ENCODE measurements at places on chromosomes 1 and 21.

DNA sequence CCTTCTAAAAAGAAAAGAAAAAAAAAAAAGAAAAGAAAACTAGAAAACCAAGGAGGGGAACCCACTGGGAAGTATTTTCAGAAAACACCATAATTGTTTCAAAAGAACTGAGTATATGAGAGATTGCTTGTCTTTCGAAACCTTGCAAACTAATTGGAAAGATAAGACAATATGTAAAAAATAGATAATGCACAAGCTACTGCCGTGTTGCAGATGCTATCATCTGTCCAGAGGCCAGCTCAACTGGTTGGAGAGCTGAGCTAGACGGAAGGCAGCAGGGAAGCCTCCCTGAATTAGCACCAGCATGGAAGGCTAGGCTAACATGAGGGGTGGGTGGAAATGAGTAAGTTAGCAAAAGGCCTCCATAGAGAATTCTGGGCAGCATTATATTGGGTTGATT, 16.2 kb upstream of the CACHD1 start:
- no peak for DNase-seq

DNA sequence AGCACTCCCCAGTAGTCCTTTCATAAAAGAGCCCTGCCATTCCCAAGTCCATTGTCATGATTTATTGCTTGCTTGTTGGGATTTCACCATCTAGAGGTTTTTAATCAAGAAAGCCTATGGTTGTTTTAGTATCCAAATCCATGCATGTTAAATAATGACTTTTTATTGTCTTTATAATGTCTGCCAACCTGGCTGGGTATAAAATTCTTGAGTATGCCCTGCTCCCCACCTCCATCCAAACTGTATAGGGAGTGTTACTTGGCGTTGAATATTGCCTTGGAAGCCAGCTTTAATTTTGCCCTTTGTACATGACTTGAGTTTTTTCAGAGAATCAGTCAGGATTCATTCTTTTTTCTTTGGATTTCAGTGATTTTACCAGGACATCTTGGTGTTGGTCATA, 44.2 kb downstream of the DISC1 start:
- no peak for DNase-seq

DNA sequence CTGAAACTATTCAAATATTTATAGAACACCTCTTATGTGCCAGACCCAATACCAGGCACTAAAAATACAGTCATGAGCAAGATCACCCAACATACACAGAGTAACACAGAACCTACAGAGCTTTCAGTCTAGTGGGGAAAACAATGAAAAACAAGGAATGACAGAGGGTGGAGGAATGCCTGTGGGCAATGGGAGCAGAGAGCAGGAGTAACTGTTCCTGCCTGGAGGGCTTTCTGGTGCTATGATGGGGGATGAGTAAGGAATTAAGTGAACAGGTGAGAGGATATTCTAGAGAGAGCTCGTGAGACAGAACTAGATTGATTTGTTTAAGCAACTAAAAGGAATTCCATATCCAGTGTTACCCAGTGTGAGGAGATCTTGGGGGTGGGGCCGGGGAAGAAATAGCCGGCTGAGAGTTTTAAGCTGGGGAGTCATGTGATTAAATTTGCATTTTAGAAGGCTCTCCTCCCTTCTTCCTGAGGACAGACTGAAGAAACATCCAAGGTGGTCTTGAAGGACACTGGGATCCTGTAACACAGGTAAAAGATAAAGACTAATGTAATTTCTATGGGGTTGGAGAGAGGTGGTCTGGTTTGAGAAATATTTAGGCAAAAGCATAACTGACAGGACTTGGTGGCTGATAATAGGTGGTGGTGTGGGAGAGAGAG, 2.1 kb upstream of the CD53 start:
- no peak for DNase-seq

GRCh38 chr1:239322369-239322768, 64.0 kb upstream of the CHRM3 start:
- DNase-seq, result no peak

DNA sequence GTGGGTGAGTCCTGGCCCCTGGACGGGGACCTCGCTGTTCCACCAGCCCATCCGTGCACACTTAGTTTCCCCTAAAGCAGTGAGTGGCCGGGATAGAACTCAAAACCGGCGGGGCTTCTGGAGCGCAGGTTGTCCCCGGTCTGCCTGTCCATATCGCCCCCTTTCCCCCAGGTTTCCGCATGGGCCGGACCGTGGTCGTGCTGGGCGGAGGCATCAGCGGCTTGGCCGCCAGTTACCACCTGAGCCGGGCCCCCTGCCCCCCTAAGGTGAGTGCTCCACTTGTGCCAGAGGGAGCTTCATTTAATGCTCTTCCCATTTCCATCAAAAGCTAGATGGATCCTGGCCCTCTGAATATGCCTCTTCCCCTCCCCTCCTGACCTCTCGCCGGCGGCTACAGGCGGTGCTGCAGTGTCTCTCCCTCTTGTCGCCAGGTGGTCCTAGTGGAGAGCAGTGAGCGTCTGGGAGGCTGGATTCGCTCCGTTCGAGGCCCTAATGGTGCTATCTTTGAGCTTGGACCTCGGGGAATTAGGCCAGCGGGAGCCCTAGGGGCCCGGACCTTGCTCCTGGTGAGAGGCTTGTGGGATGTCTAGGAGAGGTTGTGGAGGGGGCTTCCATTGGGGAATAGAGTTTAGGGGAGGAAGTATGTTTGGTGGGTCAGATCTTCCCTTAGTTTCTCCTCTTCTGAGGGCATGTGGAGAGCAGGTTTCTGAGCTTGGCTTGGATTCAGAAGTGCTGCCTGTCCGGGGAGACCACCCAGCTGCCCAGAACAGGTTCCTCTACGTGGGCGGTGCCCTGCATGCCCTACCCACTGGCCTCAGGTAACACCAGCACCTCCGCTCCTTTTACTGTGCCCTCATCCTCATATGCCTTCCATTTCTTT, 683 bp downstream of the PPOX start:
- DNase-seq, result no peak

- DNase-seq, result no peak
Observed at GRCh38 chr1:34984435-34984792, 733 bp downstream of the TMEM35B start.

All from CD4-positive, alpha-beta T cell treated with Interleukin-12 subunit alpha and Interleukin-12 subunit beta, for 1 hour (primary cell).